Ureter (tissue), 1 donor: ENCODE measurements at places on chromosomes 11 and 22. TPM values are rescaled to one million over a fixed set of nuclear protein-coding genes. Genes with fewer than 3 reads are reported as not detected.

NUP98 gene
- 137 TPM for total RNA-seq

DGCR6 gene
- total RNA-seq, result 1.7 TPM

DNA sequence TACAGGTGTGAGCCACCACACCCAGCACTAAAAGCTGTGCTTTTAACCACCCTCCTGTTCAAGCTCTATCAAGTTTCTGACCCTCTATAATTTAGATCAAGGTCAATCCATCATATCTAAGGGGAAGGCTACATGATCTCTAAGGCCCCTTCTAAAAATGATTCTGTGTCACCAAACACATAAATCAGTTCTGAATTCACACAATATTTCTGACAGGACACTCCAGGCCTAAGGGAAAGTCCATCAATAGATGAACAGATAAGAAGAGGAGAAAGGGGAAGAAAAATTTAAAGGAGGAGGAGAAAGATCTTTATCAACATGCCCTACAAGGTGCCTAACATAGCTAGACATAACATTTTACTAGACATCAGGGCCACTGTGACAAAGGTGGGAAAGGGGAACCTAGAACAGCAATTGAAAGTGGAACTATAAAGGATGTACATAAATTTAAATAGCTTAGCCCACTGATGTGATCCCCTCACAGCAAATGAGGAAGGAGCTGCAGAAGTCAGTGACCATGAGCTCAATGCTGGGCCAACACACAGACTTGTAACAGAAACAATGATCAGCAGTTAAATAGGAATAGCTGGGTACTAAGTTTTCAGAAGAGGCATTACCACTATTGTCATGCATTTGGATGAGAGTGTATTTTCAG, 4.7 kb downstream of the PRCP start:
- DNase-seq, result no peak

- DNase-seq, result no peak
Measured at GRCh38 chr11:67301313-67301921, 1.9 kb upstream of the SSH3 start.

DNA sequence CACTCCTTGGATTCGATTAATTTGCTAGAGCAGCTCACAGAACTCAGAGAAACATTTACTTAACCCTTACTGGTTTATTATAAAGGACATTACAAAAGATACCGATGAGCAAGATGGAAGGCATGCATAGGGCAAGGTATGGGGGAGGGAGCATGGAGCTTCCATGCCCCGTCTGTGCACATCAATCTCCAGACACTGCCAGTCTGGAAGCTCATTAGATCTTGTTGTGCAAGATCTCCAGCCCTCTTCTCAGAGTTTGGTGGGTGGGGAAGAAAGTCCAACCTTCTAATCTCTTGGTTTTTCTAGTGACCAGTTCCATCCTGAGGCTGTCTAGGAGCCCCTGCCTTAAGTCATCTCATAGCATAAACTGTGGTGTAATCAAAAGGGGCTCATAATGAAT, 190.7 kb downstream of the UVRAG start:
- DNase-seq, result no peak

GRCh38 chr22:18111759-18112330, 1.2 kb downstream of the TUBA8 start:
- no peak for DNase-seq

DNA sequence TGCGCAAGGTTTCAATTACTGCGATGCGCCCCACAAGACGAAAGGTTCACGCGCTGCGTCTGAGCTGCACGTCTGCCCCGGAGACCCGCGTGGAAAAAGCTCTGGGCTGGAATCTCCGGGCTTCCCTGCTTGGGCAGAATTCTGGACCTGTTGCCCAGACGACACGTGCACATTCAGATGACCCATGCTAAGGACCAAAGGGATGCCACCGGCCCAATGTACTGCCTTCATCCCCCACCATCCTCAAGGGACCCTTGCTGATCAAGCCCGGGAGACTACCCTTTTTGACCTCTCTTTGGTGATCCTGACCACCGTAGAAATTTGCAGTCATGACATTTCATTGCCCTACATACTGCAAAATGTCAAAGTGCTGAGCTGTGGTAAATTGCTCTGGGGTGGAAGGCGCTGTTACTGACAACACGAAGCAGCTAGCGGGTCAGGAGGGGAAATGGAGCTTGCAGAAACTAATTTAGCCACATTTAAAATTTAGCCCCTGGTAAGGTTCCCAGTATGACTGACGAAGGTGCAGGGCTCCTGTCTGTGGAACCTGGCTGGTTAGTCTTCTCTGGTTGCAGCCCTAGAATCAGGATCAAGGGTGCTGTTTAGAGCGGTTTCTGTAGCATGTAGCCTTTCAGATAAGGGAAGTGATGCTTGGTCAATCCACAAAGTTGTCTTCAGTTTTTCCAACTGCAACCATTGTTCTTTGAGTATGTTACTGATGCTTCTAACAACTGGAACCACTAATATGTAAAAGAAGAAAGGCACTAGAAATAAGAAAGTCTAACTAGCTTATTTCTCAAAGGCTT, 81.9 kb downstream of the PRR5L start:
- DNase-seq, result no peak
